ENCODE measurements at places on chromosomes 13 and 19. TPM values are rescaled to one million over a fixed set of nuclear protein-coding genes. Genes with fewer than 3 reads are reported as not detected.

DNA sequence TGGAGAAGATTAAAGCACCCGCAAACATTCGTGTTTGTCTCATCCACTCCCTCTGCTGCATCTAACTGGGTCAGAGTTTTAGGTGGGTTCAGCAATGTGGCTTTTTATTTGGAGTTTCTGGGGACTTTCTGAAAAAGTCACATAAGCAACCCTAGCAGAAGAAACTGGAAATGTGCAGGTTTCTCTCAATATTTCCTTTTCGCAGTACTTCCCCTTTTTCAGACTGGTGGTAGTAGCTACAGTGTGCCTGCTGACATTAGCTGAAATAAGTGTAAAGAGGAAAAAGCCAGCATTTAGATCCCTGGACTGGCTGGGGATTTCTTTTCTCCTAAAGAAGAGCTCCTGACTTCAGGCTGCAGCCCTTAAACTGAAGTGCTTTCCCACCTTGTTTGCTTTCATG lies 15.9 kb upstream of the OLFM4 start:
- no peak for DNase-seq

Gene ATXN8OS
- total RNA-seq, result not detected

DNA sequence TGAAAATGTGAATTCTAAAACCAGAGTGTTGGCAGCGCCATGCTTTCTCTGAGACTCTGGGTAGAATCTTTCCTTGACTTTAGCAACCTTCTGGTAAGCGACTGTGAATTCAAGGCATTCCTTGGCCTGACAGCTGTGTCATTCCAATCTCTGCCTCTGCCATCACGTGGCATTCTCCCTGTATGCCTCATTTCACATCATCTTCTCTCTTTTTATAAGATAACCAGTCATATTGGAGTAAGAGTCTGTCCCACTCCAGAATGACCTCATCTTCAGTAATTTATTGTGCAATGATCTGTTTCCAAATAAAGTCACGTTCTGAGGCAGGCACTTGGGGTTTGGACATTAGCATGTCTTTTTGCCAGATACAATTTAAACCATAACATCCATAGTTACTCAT lies 103.4 kb upstream of the POSTN start:
- peak; percentile 94 for DNase-seq

GRCh38 chr13:35711909-35712308 lies 235.4 kb upstream of the MAB21L1 start:
- DNase-seq, result no peak

GRCh38 chr13:43020794-43021193 lies 2.6 kb upstream of the DNAJC15 start:
- DNase-seq, result no peak

- DNase-seq, result no peak
These were observed 8.4 kb upstream of the RAP2A start for GRCh38 chr13:97425590-97425989.

DNA sequence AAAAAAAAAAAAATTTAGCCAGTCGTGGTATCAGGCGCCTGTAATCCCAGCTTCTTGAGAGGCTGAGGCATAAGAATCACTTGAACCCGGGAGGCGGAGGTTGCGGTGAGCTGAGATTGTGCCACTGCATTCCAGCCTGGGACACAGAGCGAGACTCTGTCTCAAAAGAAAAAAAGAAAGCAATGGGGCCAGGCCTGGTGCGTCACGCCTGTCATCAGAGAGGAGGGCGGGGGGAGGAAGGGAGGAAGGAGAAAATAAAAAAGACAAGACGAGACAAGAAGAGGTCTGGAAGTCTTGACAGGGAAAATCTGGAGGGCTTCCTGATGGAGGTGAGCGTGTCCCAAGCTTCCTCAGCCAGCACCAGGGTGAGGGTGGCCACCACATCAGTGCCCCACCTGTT lies 54.9 kb upstream of the PTPRS start:
- no peak for DNase-seq

DNA sequence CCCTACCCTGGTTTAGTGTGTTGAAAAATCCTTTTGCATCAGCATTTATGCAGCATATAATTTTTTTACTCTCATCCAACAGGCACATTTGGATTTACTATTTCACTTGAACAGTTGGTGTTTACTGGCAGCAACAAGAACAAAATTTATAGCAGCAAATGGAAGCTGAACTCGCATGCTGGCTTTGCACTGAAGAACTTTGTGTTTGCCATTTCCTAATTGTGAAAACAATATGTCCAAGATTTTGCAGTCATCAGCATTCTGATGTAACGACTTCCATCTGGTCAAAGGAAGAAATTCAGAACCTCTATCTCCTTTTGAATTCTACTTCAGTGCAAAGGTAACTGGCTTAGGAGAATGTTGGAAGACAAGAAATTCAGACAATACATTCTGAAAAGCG lies 131.0 kb downstream of the DLEU7 start:
- no peak for DNase-seq

GRCh38 chr19:48544856-48545750 lies 6.9 kb upstream of the SULT2B1 start:
- DNase-seq, result no peak

Gene ATP4B
- not detected for total RNA-seq

- DNase-seq, result no peak
These were observed 19.7 kb downstream of the ZFR2 start for GRCh38 chr19:3849092-3849491.

Gene CEACAM3
- total RNA-seq, result not detected

DNA sequence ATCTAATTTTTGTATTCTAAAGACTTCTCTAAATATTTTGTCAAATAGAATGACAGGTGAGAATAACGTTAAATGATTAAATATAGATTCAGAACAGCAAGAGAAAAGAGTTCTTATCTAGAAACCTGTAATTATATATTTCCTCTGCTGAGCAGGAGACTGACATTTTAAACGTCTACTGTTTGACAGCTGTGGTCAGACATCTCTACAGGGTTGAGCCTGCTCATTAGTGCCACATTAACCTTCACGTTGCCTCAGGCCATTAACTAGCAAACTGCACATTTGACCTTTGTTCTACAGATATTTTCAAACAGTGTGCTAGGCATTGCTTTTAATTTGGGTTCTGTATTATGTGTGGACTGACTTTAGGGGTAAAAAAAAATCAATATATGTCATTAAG lies 347.5 kb downstream of the GPC5 start:
- DNase-seq, result no peak

- peak; percentile 47 for DNase-seq
These were observed 110.2 kb downstream of the STK24 start for GRCh38 chr13:98466634-98467236.

- DNase-seq, result no peak
These were observed 13.5 kb upstream of the ESD start for GRCh38 chr13:46810440-46810839.

Gene ZNF792
- 0.96 TPM for total RNA-seq

All from myocyte (in vitro differentiated cells).